ENCODE measurements at places on chromosomes 11 and 22. TPM values are rescaled to one million over a fixed set of nuclear protein-coding genes. Genes with fewer than 3 reads are reported as not detected.

CPT1B gene
- 107 TPM for total RNA-seq

CRKL gene
- total RNA-seq: 82.2 TPM

SEPTIN3 gene
- 1.4 TPM for total RNA-seq

RTN4RL2 gene
- total RNA-seq: 0.35 TPM

TMEM151A gene
- total RNA-seq: not detected

IGSF9B gene
- 130 TPM for total RNA-seq

LRRC75B gene
- 1.0 TPM for total RNA-seq

CARD16 gene
- 98.8 TPM for total RNA-seq

UBQLNL gene
- 0.25 TPM for total RNA-seq

MS4A7 gene
- not detected for total RNA-seq

KRTAP5-7 gene
- total RNA-seq: 0.29 TPM

GP1BB gene
- not detected for total RNA-seq

MCM5 gene
- total RNA-seq: 208 TPM

CCDC188 gene
- 0.23 TPM for total RNA-seq

MAJIN gene
- total RNA-seq: 0.20 TPM

RNF215 gene
- 9.8 TPM for total RNA-seq

MYBPC3 gene
- total RNA-seq: not detected

KCNJ1 gene
- not detected for total RNA-seq

SDHAF2 gene
- total RNA-seq: 48.3 TPM

DUSP8 gene
- total RNA-seq: 0.22 TPM

PKP3 gene
- total RNA-seq: not detected

TPBGL gene
- 0.06 TPM for total RNA-seq

SLC6A5 gene
- total RNA-seq: not detected

All from activated CD4-positive, alpha-beta T cell treated with anti-CD3 and anti-CD28 coated beads, Interleukin-2, amount 10 ng/mL, durations not matched to agents 7 days and 5 days (primary cell).